Activated CD8-positive, alpha-beta memory T cell treated with anti-CD3 and anti-CD28 coated beads for 4 hours (primary cell): ENCODE measurements at places on chromosomes 6 and 20.

GRCh38 chr20:1440024-1440423, 26.6 kb downstream of the NSFL1C start:
- DNase-seq = no peak

GRCh38 chr6:34103321-34103720, 42.6 kb downstream of the GRM4 start:
- DNase-seq = no peak

- DNase-seq = no peak
Observed at GRCh38 chr20:41386502-41387427, 20.1 kb upstream of the EMILIN3 start.

DNA sequence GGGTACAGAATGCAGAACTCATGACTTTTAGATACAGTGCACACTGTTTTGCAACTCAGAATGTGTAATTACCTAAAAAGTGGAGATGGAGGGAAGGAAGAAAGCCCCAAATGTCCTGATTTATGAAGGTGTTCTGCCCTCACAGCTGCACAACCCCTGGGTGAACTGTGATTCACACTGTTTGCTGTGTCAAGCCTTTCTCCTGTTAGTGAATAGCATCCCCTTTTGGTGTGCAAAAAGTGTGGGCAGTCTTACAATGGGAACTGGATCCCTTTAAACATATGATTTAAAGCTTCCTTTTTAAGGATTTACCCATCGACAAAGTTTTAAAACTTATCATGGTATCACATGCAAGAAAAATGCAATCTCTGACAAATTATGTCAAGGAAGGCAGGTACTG, 633.4 kb upstream of the EPHA7 start:
- no peak for DNase-seq

DNA sequence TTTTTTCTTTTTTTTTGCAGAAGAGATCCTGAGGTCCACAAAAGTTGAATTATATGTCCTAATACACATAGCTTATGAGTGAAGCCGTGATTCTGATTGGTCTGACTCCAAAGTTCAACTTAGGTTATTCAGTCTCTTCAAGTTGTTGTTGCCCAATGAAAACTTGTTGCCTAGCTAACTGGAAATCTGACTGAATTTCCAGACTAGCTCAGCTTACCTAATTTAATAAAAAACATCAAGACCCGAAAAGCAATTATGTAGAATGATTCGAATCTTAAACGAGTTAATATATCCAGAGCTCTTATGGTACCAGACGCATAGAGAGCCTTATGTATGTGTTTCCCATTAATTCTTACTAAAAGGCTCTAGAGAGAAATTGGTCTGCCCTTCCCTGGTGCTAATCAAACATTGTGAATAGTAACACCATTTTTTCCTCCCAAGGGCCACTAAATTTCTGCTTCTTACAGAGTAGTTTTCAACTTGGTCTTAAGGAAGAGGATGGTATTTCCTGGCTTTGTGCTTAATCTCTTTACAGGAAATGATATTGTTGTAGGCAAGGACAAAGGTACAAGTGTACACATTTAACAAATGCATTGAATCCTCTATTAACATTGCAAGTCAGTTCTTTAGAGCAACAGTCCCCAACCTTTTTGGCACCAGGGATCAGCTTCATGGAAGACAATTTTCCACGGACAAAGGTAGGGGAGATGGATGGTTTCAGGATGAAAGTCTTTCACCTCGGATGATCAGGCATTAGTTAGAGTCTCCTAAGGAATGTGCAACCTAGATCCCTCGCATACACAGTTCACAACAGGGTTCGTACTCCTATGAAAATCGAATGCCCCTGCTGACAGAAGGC, 107.9 kb downstream of the TSHZ2 start:
- DNase-seq = no peak

DNA sequence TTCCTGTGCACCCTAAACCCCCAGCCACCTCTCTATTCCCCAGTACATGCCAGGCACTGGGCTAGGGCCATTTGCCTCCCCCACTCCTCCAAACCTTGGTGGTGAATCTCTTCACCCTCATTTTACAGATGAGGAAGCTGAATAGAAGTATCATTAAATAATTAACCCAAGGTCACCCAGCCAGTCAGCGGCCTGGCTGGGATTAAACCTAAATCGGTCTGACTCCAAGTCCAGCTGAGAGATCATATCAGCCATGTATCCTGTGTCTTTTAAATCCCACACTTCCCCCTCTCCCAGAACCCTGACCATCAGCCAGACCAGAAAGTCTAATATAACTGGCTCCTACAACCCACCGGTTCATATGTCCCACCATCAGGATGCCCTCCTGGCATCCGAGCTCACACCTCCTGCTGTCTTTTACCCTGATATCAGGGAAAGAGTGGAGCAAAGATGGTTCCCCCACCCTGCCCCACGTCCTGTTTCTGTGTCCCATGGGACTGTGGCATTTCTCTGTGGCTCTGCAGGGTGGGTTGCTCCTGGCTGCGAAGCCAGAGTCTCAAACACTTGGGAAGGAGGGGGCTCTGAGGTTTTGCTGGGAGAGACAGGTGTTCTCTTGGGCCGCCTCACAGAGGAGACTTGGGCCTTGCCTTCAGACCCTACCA, 145.3 kb downstream of the VEGFA start:
- DNase-seq = no peak

DNA sequence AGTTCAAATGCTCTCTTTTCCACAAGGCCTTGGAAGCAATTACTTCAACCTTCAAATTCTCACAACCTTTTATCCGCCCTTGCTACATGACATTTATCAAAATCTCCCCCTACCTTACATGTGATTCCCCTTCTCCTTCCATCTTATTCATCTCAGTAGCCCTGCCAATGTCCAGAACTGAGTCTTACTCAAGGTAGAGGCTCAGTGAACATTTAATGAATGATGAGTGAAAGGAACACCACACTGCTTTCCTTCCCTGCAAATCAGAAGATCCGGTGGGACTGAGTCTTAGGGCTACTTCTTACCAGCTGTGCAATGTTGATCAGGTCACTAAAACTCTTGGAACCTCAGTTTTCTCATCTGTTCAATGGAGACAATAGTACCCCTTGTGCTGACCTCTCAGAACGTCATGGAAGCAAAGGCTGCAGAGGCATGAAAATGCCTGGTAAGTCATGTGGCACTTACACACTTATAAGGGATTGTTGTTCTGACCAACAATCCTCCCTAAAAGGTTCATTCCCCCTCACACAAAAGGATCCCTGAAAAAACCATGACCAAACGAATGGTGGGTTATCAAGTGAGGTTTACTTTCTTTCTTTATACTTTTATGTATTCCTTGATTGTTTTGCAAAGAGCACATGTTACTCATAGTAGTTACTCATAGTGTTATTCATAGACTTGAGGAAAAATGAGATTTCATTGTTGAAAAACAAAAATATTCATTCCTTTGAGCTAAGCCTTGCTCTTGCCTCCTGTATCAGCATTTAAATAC, 6.5 kb downstream of the MDGA1 start:
- DNase-seq = no peak

DNA sequence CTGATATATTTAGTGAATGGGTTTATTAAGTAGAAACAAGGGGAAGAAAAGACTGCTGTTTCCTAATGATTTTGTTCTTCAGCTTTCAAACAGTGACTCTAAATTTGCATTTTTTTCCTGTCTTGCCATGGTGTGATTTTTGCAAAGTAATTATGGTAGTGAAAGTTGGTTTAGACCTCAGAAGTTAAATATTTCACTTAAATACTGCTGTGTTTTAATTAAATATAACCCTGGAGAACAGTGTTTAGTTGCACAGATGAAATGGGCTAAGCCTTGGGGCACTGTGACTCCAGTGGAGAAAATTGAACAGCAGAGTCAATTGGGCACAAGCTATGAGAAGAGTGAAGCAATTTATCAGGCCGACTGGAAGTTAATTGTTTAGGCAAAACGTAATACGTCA, 111.1 kb upstream of the MCHR2 start:
- no peak for DNase-seq

GRCh38 chr6:30981942-30982772, 1.4 kb upstream of the MUC21 start:
- no peak for DNase-seq

DNA sequence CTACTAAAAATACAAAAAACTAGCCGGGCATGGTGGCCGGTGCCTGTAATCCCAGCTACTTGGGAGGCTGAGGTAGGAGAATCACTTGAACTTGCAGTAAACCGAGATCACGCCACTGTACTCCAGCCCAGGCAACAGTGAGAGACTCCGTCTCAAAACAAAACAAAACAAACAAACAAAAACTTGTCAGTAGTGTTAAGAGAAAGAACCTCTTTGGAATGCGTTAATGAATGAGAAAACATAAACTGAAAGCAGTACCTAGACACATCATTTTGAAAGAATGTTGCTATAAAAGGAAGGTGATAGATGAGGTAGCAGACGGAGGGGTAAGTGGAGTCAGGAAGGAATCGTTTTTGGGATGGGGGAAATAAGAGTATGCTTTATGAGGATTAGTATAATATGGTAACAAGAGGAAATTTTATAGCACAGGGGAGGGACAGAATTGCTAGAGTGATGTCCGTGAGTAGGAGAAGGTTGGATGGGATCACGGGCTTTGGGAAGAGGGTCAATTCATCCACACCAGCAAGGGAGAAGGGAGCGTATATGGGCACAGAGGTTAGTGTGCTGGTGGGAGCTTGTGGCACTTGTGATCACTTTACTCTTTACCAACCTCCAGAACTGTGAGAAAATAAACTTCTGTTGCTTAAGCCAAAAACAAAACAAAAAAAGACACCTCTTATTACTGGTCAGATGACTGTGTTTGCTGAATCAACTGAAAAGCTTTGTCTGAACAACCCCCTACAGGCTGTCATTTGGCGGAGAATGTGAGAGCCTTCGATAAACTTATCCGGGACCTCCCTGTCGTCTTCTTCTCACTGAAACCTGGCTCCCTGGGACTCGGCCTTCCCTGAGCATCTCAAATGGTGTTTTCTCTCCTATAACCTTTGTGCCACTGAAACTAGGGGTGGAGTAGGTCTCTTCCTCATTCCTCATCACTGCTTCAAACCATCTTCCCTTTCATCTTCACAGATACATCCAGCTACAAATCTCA, 48.9 kb upstream of the TFAP2A start:
- DNase-seq = no peak

DNA sequence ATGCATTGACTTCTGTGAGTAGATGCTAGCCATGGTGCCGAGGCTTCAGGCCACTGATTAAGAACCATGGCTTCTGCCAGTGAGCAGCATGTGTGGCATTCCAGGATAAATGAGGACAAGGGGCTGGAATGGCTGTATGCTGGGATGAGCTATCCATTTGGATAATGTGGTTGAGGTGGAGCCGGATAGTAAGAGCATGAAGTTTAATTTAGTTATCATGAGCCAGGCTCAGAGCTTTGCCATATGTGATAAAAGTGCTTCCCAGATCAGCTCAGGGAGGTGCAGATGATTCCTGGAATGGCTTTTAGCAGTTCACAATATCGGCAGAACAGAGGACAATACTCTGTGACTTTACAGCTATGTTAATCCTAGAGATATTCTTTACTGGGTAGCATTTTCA, 34.6 kb upstream of the RNF8 start:
- no peak for DNase-seq
